ENCODE measurements at places on chromosomes 4 and X.

GRCh38 chrX:38699121-38699520 is 102.1 kb upstream of the MID1IP1 start:
- no peak for DNase-seq

GRCh38 chr4:160299177-160299576 is 1196.3 kb downstream of the RAPGEF2 start:
- DNase-seq: no peak

DNA sequence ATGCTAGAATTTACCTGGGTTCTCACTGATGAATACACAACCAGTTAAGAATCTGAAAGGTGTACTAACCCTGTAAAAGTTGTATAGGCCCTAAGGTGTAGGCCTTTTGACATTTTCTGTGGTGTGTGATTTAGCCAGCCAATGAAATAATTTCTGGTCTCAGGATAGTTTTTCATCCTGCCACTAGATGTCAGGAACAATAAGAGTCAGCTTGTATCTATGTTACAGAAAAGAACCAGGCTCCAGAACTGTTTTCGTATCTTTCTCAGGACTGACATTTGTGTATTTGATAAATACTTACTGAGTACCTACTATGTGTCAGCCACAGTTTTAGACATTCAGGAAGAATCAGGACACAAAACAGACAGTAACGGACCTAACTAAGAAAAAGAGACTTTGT is 673.6 kb upstream of the TENM3 start:
- peak; percentile 26 for DNase-seq

- DNase-seq: no peak
These were observed 146.8 kb downstream of the DCTD start for GRCh38 chr4:182770259-182770995.

GRCh38 chr4:38510201-38510600 is 153.8 kb upstream of the KLF3 start:
- no peak for DNase-seq

GRCh38 chr4:129972257-129972656 is 876.3 kb downstream of the C4orf33 start:
- no peak for DNase-seq

GRCh38 chr4:101174679-101175345 is 172.5 kb downstream of the PPP3CA start:
- no peak for DNase-seq

GRCh38 chr4:5378002-5378401 is 326.7 kb downstream of the STK32B start:
- DNase-seq: no peak

- no peak for DNase-seq
These were observed 321.2 kb downstream of the PCDH7 start for GRCh38 chr4:31041385-31041784.

- no peak for DNase-seq
These were observed 287.1 kb upstream of the ADGRL3 start for GRCh38 chr4:60913002-60913401.

DNA sequence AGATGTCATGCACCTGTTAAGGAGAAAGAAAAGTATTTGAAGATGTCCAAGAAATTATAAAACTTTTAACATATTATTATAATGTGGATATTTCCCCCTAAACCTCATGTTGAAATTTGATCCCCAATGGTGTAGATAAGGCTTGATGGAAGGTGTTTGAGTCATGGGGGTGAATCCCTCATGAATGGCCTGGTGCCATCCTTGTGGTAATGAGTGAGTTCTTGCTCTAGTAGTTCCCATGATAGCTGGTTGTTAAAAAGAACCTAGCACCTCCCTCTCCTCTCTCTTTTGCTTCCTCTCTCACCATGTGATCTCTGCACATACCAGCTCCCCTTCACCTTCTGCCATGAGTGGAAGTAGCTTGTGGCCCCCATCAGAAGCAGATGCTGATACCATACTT is 176.6 kb upstream of the NR3C2 start:
- DNase-seq: no peak

DNA sequence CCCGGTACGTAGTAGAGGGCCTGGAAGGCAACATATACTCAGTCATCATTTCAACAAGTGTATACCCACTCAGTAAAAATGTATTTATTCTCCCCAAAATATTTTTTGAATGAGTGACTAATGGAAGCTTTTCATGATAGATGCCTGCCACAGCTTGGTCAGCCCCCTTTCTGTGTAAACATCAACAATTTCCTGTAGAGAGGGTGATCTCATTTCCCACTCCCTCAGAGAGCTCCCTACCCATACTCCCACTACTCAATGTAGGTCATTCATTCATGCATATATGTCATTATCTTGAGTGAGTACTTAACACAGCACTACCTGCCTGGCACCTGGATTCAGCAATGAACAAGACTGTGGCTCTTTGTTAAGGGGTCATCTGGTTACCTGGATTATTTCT is 81.9 kb downstream of the STK32B start:
- DNase-seq: no peak

DNA sequence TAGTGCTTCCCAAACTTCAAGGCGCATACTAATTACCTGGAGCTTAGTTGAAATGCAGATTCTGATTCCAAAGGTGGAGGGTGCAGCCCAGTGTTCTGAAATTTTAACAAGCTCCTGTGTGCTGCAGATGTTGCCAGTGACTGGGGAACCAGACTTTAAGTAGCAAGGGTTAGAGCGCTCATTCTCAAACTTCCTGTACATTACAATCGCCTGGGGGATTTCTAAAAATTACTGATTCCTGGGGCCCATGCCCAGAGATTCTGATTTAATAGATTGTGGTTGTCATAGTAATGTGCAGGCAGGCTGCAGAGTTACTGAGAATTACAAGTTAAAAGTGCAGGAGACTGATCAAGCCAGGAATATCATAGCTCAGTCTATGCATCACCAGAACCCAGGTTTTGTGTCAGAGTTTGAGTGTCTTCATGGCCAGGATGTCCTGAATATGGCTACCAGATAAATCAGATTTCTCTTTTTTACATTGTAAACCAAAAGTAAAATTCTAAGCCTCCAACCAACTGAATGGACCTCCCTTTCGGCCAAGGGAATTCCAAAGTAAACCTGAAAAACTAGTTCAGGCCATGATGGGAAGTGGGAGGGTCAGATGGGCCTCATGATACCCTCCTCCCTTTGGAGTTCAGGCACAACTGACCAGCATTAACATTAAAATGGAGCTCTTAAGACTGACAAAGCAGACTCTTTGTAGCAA is 121.6 kb downstream of the ATXN3L start:
- no peak for DNase-seq

DNA sequence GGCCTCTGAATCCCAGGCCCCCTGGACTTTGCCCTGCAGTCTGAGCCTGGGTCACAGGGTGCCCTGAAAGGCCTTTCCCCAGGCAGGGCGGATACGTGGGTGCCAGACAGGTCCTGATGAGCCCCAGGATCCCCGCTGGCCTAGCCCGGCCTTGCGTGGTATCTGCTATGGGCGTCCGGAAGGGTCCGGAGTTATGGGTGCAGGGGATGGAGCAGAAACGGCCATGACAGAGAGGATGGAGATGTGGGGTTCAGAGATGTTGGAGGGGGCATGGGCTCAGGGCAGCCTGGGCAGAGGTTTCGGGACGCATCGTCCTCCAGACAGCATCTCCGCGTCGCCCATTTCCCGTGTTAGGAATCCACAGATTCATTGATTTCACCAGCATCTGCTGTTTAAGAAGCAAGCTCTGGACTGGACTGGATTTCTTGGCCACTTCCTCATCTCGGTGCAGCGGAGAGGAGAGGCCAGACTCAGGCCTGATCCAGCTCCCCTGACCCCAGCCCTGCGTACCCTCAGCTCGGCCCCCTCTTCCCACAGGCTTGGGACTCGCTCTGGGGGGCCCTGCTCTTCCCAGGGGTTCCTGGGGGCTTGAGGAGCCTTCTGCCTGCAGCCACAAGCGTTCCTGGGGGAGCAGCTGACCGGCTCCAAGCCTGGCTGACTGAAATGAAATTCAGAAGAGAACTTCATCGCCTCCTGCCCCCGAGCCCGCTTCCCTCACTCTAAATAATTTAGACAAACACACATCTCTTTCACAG is 86.9 kb upstream of the ADRA2C start:
- no peak for DNase-seq

- no peak for DNase-seq
These were observed 1.0 kb upstream of the TLR1 start for GRCh38 chr4:38805530-38806145.

DNA sequence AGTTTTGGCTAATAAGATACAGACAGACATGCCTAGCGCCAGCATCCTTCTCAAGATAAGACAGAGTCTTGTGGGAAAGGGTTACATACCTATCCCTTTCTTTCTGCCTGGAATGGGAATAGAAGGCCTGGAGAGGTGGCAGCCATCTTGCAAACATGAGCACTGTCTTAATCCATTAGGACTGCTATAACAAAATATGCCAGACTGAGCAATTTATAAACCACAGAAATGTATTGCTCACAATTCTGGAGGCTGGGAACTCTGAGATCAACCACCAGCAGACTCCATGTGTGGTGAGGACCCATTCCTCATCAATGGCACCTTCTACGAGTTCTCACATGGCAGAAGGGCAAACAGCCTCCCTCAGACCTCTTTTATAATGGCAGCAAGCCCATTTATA is 26.5 kb upstream of the NEIL3 start:
- DNase-seq: no peak

DNA sequence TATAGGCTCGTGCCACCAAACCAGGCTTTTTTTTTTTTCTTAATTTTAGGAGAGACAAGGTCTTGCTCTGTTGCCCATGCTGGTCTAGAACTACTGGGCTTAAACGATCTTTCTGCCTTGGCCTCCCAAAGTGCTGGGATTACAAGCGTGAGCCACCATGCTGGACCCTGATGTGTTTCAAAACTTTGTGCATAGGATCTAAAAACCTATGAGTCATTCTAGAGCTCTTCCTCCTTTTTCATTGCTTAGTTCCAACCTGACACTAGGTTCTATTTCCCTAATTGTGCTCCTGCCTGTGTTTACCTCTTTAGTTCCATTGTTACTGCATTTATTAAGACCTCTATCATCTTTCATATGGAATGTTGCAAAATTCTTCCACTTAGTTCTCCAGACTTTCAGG is 57.3 kb downstream of the HPGD start:
- no peak for DNase-seq

- peak; percentile 15 for DNase-seq
These were observed 465.4 kb downstream of the FAT4 start for GRCh38 chr4:125780164-125780563.

DNA sequence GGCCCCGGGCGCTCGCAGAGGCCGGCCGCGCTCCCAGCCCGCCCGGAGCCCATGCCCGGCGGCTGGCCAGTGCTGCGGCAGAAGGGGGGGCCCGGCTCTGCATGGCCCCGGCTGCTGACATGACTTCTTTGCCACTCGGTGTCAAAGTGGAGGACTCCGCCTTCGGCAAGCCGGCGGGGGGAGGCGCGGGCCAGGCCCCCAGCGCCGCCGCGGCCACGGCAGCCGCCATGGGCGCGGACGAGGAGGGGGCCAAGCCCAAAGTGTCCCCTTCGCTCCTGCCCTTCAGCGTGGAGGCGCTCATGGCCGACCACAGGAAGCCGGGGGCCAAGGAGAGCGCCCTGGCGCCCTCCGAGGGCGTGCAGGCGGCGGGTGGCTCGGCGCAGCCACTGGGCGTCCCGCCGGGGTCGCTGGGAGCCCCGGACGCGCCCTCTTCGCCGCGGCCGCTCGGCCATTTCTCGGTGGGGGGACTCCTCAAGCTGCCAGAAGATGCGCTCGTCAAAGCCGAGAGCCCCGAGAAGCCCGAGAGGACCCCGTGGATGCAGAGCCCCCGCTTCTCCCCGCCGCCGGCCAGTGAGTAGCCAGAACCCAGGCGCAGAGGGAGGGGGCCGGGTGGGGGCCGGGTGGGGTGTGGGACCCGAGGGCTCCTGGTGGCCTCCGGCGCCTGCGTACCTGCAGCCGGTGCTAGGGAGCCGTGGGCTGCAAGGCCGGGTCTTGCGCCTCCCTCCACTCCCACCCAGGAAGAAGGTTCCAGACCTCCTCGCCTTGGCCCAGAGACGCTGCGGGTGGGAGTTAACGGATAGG is 534 bp downstream of the MSX1 start:
- no peak for DNase-seq

GRCh38 chrX:78831523-78831922 is 84.0 kb downstream of the LPAR4 start:
- no peak for DNase-seq

DNA sequence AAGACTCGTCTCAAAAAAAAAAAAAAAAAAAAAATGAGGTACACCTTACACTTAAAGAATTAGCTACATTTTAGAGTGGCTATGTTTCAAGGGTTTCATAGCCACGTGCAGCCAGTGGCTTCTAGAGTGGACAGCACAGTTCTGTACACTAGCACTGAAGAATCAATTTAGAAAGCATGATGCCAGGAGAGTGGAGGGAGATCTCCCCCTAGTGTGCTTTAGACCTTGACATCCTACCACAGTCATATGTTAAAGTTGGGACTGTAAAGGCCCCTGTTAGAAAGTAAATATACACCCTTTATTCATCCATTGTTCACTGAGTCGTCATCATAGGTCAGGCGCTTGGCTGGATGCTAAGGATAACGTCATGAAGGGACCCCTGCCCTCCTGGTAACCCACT is 179.4 kb downstream of the QDPR start:
- no peak for DNase-seq

DNA sequence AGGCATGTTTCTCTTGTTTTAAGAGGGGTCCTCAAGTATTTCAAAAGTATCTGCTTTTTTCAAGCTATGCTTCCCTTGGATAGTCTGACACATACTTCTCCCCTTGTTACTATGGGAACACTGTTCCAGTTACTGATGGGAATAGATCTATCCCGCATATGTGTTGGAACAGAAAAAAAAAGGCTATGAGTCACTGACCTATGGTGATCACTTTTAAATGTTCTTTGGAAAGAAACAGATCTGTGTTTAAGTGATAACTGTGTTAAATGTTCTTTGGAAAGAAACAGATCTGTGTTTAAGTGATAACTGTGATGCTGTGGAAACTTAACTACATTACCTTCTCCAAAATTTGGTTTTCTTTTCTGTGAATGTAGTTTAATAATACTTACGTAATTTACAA is 303.2 kb downstream of the TEX13C start:
- DNase-seq: no peak

DNA sequence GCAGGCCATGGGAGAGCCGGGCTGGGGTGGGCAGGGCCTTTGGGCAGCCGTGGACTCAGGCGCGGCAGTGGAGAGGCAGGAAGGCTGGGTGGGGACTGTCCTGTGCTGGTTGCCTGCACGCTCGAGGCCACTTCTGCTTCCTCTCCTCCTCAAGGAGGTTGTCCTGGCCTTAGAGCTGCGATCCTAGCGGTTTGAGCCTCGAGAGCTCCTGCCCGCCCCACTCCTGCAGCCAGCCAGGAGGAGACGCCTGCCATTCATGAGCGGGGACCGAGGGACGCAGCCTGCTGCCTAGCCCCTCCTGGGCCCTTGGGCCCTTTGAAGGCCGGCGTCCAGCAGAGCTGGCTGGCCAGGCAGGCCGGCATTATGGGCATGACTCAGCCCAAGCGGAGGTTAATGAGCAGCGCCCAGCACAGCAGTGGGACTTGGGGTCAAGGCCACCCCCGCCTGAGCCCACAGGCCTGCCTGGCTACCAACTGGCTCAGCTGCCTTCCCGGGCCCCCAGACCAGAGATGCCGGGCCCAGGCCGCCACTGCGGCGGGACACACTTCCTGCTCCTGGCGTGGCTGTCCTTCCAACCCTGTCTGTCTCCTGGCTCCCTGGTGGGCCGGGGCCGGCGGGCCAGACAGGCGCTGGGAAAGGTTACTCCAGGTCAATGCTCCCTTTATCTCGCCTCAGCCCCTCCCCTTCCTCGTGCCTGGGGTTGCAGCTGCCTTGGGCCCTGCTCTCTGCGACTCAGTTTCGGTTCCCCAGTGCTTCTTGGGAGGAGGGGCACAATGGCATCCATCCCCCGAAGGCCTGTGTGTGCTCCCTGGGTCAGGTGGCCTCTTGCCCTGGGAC is 1.8 kb downstream of the ABCD1 start:
- DNase-seq: no peak

- DNase-seq: no peak
These were observed 25.4 kb downstream of the C4orf17 start for GRCh38 chr4:99536271-99536670.

Data from AG04450 (cell line).